T-cell (primary cell): ENCODE measurements at places on chromosomes 1 and 21.
A peak's percentile ranks its signal among the peaks of the same experiment; 100 is the strongest.

GRCh38 chr1:109252167-109252892, 3.0 kb downstream of the CELSR2 start:
- DNase-seq, result no peak

DNA sequence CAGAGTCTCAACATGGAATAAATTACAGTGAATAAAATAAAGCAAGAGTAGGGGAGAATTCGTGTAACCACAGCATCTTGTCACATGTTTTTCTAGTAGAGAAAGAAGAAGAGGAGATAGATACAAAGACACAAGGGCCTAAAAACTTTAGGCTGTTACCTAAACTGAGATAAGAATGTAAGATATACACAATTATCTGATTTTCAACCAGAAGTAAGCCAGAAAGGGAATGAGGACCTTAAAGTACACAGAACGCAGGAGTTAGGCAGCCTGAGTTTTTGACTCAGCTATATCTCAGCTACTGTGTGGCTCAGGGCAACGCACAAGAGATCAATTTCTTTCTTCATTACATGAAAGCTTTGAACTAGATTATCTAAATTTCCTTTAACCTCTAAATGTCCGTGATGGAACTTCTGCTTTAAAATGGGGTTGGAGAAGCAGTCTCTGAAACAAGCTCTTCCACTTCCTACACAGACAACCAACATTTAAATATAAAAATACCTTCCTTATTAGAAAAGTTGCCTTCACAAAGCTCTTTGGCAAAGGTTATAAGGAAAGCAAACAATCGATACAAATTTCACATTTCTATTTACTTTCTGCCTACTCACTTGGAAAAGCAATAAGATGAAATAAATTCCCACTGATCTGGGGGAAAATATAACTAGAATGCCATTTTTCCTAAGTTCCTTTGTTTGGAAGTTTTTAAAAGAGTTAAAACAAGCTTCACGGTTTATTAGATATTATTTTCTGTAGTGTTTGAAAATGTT, 5.2 kb upstream of the RGS13 start:
- no peak for DNase-seq

DNA sequence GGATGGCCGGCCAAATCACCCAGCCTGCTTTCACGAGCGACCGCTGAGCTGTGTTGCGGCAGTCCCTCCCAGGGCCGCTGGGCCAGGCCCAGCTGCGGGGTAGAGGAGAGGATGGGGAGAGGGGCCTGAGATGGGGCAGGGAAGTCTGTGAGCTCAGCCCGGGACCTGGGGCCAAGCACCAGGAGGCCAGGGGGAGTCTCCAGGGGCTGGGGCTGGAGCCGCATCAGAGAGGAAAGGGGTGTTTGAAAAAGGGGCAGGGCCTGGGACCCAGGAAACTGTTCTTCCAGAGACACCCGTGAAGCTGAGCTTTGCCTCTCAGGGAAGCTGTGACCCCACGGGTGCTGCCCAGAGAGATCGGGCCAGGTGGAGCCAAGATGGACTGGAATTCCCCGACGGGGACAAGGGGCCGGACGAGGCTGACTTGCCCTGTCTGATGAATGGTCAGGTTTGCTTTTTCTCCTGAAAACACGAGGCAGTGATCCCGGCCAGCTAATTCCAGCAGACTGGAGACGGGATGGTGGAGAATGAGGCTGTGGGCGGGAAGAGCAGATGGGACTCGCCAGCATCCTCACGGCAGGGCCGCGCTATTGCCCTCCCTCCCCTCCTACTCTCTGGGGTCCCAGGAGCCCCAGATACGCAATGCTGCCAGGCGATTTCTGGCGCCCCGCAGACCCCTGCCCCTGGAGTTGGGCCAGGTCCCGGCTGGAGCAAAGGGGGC, 40.3 kb upstream of the COL18A1 start:
- DNase-seq, result no peak

DNA sequence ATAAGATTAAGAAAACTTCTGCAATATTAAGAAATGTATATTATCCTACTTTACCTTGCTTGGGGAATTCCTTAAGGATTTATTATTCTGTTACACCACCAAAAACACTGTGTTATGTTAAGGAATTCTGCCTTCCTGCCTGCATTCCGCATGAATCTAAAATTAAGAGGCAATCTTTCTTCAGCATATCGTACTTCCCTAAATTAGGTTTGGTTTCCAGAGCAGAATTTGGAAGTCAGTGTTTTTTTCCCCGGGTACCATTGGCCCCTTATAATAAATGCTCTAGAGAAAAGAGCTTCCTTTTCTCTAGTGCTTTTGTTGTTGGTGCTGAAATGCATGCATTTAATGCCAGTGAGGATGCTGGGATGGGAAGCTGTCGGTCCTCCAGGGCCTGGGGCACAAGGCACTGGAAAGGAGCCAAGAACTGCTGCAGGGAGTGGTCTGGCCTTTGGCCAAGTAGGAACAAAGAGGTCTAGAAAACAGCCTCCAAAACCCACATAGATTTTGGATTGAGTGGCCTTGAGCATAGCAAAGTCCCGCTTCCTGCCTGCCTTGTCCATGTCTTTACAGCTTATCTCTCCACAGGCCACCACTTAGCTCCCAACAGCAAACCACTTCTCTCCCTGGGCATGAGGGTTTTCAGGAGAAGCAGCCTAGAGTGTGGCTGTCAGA, 69.9 kb downstream of the RRAGC start:
- DNase-seq, result no peak

DNA sequence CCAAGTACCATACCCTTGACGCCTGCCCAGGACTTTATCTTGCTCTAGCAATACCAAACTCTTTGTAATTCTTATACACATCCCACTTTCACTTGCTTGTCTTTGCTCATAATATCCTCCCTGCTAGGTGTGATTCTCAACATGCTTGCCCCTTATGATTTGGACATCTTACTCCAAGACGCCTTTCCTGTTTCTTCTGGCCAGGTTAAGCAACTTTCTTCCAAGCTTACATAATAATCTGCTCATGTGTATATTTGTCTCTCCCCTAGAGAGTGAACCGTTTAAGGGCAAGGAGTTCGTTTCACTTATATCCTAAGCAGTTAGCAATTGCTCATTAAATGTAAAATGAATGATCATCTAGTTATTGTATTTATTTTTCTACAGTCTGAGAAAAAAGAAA, 21.8 kb downstream of the CRYZL1 start:
- no peak for DNase-seq

GRCh38 chr1:203926025-203926540, 64.7 kb downstream of the SNRPE start:
- DNase-seq, result no peak

DNA sequence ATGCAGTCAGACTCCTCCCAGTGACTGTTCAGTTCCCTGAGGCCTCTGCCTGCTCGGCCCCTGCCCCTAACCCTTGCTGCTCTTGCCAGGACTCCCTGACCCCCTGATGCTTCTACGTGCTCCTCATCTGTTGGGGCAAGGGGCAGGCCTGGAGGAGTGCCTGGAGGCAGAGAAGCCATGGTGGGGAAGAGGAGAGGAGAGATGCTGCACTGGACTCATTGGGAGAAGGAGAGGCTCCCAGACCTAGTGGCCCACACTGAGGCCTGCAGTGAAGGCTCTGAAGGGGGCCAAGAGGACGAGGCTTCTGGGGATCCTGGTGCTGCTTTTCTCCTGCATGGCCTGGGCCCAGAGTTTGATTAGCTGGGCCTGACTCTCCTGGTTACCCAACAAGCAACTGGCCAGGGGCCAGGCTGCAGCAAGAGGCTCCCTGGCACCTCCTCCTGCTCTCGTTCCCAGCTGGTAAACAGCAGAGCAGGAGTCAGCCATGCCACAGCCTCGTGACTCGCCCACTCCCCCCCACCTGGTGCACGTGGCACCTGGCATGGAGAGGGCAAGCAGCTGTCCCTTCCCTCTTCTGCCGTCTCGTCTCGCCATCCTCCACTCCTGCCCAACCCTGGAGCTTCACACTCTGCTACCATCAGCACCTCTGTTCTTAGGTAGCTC, 847 bp upstream of the RORC start:
- DNase-seq, result no peak

DNA sequence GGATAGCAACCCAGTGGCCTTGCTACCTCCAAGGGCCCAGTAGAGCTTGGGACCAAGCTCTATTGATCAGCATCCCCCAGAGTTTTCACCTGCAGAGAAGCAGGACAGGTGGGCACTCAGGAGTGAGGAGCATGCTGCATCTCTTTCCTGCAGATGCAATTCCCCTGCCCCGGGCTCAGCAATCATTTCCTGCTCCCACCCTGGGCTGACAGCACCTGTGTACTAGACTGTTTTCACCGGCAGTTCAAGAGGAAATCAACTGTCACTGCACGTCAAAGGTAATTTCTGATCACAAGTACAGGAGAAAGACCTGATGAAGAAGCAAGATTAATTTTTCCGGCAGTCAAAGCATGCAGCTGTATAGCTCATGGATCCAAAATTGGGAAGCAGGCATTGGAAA, 8.8 kb upstream of the NT5C1A start:
- DNase-seq, result no peak

DNA sequence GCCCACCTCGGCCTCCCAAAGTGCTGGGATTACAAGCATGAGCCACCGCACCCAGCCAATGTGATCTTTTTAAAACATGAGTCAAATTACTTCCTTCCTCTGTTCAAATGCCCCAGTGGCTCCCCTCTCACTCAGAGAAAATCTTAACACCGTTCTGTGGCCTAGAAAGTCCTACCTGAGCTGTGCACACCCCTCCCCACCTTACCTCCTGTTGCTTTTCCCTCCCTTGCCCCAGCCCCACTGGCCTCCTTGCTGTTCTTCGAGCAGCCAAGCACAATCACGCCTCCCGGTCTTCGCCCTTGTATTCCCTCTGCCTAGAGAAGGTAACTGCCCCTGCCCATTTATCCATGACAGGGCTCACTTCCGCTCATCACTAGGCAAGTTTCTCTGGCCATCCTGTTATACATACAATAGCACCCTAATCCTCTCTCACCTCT, 62.6 kb upstream of the RPL11 start:
- DNase-seq, result no peak

GRCh38 chr1:211643324-211644212, 31.9 kb downstream of the NEK2 start:
- peak; percentile 16 for DNase-seq

- DNase-seq, result no peak
These were observed 62.3 kb downstream of the GRIK3 start for GRCh38 chr1:36971852-36972618.

GRCh38 chr1:1421907-1422464, 910 bp upstream of the ANKRD65 start:
- DNase-seq, result no peak

- no peak for DNase-seq
These were observed 104.1 kb downstream of the SLC25A24 start for GRCh38 chr1:108096089-108096488.

DNA sequence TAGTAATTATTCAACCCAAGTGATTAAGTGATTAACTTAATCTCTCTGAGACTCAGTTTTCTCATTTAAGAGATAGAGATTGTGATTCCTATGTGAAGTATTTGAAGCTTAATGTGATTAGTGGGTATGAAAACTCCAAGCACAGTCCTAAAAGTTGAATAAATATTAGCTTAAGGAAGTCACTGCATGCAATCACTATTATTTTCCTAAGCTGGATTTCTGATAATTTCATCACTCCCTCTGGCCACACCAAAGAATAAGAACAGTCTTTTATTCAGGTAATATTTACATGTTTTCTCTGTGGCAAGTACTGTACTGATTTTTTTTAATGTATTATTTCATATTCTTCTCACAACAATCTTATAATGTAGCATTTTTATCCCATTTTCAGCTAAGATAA, 31.1 kb downstream of the CD55 start:
- no peak for DNase-seq

DNA sequence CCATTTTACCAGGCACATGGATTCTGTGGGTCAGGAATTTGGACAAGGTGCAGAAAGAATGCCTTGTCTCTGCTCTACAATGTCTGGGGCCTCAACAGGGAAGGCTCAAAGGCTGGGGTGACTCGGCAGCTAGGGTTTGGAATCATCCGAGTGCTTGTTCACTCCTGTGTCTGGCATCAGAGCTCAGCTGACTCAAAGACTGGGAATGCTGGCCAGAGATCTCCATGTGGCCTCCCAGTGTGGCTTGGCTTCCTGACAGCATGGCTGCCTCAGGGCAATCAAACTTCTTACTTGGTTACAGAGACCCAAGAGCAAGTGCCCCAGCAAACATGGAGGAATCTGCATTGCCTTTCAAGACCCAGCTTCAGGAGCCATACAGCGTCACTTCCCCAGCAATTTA, 110.5 kb downstream of the TOMM20 start:
- no peak for DNase-seq

DNA sequence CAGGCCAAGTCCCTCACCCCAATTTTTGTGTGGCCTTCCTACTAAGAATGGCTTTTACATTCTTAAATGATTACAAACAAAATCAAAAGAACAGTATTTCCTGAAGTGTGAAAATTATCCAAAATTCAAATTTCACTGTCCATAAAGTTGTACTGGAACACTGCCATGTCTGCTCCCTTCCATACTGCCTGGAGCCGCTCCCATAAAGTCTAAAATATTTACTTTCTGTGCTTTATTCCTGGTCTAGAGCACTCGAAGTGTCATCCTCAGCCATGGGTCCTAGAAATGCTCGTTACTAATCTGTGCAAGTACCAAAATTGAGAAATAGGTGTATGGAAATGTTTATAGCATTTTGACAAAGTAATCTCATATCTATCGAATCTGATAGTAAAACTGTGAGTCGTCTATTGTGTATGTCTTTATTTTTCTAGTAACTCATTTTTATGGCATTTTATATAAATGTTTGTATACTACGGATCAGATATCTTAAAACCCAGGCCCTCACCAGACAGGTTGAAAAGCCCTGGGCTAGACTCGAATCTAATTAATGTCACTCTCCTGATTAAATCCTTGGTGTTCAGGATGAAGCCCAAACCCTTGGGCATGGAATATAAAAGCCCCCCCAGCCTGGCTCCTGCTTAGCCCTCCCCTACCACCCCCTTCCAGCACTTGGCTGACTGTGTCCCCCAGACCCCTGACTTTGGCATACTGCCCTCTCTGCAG, 4.9 kb downstream of the LBR start:
- no peak for DNase-seq

DNA sequence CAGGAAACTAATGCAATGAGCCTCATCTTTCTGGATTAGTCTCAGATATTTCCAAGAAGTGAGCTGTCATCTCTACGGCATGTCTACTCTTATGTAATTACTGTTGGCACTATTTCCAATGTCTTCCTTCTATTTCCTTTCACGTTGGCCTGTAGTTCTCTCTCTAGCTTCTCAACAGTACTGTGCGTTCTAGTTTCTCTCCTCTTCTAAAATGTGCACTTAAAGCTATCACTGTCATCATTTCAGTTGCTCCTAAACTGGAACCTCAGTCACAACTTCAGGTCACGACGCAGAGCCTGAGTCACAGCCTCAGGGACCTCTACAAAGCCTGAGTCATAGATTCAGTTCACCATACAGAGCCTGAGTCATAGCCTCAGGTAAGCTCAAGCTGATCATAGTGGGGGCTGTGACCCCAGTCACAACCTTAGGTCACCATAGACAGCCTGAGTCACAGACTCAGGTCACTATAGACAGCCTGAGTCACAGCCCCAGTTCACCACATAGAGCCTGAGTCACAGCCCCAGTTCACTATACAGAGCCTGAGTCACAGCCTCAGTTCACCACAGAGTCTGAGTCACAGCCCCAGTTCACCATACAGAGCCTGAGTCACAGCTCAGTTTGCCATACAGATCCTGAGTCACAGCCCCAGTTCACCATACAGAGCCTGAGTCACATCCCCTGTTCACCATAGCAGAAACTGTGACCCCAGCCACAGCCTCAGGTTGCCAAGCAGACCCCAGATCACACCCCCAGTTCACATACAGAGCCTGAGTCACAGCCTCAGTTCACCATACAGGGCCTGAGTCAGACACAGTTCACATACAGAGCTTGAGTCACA, 13.0 kb downstream of the WNT9A start:
- DNase-seq, result no peak
